ENCODE measurements at places on chromosomes 5 and 9. TPM values are rescaled to one million over a fixed set of nuclear protein-coding genes. Genes with fewer than 3 reads are reported as not detected.
A peak's percentile ranks its signal among the peaks of the same experiment; 100 is the strongest.

GRCh38 chr5:109668668-109669422 is 20.9 kb upstream of the MAN2A1 start:
- DNase-seq: no peak

The PGM5 gene
- 13.5 TPM for total RNA-seq

DNA sequence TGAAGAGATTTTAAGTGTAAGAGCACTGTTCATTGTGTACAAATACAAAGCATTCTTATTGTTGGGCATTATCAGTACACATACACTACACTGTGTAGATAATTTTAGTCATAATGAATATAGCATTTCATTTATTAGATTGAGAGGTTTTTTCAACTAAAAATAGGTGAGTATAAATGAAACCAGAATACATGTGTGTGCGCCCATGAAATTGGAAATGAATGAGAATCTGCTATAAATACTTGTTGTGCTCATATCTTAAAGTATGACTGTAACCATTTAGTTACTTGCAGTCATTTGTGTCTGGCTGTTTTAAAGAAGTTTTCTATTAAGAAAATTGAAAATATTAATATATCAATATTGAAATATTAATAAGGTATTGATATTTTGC is 189.0 kb upstream of the MEF2C start:
- DNase-seq: no peak

GRCh38 chr9:114914139-114914538 is 16.3 kb downstream of the TNFSF8 start:
- DNase-seq: peak; percentile 21

GRCh38 chr9:84668196-84669012 is 1.1 kb upstream of the NTRK2 start:
- peak; percentile 35 for DNase-seq

- DNase-seq: peak; percentile 50
These were observed 185.7 kb upstream of the IL12B start for GRCh38 chr5:159515909-159516415.

The TMEM250 gene
- total RNA-seq: 46.1 TPM

- DNase-seq: no peak
These were observed 320.9 kb downstream of the NTRK2 start for GRCh38 chr9:84990416-84990815.
